ENCODE measurements at places on chromosomes 3 and 15. TPM values are rescaled to one million over a fixed set of nuclear protein-coding genes. Genes with fewer than 3 reads are reported as not detected.

DNA sequence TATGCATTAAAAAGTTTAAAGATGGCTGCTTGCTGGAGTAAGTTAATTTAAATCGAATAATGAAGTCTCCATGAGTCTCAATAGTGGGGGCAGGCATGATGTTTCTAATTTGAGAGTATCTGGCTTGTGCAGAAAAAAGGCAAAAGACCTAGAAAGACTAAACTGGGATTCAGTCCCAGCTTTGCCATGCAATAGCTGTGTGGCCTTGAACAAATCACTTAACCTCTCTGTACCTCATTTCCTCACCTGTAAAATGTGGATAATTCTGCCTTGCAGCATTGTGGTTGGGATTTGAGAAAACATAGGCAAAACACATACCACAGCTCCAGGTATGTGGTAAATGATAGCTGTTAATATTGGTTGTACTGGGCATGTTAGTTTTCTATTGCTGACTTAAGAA is 8.6 kb downstream of the LXN start:
- H3K27ac ChIP-seq, result no peak overlapping the region
- H3K36me3 ChIP-seq, result peaks cover 62% of the 10 kb centered on the region
- H3K4me1 ChIP-seq, result no peaks in the 10 kb centered on the region
- H3K4me3 ChIP-seq, result no peak overlapping the region
- no peaks in the 10 kb centered on the region for H3K27me3 ChIP-seq

FAM3D gene
- not detected for total RNA-seq

GRCh38 chr15:84992157-84992944 is 10.7 kb downstream of the PDE8A start:
- no peaks in the 10 kb centered on the region for H3K36me3 ChIP-seq
- H3K4me3 ChIP-seq, result no peak overlapping the region
- H3K27ac ChIP-seq, result no peak overlapping the region
- H3K27me3 ChIP-seq, result no peaks in the 10 kb centered on the region
- no peaks in the 10 kb centered on the region for H3K4me1 ChIP-seq
- DNase-seq, result no peak

DNA sequence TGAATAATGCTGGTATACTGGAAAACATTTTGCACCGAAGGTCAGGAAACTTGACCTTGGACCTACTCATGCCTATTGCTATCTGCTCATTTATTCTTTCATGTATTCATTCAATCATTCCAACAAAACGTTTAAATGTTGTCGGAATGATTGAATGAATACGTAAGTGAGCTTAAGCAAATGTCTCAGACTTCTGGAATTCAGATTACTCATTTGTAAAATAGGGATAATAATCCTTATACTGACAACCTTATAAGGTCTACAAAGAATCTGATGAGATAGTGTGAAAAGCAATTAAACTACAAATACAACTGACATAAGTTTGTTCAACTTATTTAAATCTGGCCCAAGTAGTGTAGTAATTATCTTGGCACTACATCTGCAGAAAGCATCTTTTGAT is 288.7 kb downstream of the WDR72 start:
- H3K27me3 ChIP-seq, result no peaks in the 10 kb centered on the region
- H3K36me3 ChIP-seq, result no peaks in the 10 kb centered on the region
- H3K4me1 ChIP-seq, result no peaks in the 10 kb centered on the region

FHIT gene
- total RNA-seq, result 3.2 TPM

- no peak overlapping the region for H3K27ac ChIP-seq
- H3K36me3 ChIP-seq, result no peaks in the 10 kb centered on the region
- no peaks in the 10 kb centered on the region for H3K4me1 ChIP-seq
- peaks cover 32% of the 10 kb centered on the region for H3K27me3 ChIP-seq
- no peak for DNase-seq
These were observed 4.0 kb upstream of the CFAP100 start for GRCh38 chr3:126390751-126391150.

Measured in H1 (cell line).